ENCODE measurements at places on chromosomes 7 and 10. TPM values are rescaled to one million over a fixed set of nuclear protein-coding genes. Genes with fewer than 3 reads are reported as not detected.

DNA sequence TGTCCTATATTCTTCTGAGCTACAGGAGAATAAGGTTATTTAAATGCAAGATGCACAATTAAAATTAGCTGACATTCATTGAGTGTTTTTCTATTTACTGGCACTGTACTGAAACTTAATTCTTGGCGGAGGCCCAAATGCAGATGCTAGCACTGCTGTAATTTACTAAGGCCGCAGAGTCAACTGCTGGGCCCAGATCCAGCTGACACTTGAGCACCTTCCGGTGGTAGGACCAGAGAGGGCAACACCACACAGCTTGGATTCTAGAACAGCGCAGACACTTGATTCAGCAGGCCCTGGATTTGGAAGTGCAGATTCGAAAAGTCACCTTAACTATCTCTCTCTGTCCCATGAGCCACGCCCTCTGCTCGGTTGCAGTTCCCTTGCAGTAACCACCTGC is 228.6 kb upstream of the TMEM72 start:
- no peak for DNase-seq

DNA sequence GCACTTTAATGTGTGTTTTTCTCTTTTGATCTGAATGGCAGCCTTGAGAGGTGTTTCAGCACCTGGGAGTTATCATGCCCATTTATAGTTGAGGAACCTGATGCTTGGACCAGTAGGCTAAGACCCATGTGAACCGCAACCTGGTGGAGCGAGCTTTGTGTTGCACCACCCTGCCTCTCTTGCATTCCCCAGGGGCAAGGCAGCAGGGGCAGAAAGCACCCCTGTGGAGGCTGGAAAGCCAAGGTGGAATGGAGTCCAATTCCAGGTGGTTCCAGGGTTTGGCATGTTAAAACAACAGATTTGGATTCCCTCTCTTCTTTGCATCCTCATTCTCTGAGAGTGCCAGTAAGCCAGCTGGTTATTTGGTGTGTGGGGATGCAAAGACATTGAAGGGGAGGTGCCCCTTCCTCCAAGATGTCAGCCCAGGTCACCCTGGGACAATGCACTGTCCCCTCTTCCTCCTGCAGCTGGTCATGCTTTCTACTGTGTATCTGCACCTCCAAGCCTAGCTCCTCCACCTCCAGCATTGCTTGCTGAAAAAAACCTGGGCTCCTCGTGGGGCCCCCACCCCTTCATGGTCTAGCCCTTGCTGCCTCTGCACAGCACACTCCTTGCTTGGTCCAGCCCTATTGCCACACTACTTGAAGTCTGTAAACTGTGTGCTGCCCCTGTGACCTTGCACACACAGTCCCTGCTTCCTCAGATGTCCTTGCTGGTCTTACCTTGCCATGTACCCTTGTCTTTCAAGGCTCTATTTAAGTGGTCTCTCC is 5.6 kb upstream of the CDH23 start:
- DNase-seq: no peak

DNA sequence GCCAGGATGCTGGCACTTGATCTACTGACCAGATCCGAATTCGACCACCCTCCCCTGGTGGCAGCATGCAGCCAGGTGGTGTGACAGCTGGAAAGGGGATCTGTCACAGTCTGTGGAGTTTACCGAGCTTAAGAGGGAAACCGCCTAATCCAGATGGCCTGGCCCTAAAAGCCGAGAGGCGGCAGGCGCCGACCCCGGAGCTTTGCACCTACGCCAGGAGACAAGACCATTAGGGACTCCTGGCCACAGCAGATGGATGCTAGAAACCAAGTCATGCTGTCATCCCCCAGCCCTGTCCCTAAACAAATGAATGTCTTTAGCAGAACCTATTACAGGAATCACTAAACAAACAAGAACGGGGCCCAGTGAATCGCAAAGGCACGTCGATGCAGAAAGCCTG is 27.7 kb downstream of the RCC1L start:
- DNase-seq: no peak

DNA sequence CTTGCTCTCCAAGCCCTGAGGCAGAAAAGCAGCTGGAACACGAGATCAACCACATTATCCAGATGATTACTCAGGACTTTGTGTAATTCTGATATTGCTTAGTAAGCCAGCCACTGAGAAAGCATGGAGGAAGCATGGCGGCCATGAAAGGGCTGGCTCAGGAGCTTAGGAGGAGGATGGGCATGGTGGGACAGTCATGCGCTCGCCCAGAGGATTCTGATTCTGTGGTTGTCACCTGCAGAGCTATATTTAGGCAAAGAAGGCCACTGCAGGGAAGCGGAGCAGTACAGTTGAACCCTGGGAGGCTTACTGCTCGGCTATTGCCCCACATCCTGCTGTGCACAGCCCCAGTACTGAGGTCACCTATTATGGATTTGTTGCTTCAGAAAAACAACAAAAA is 128.8 kb upstream of the DNAJB12 start:
- no peak for DNase-seq

Gene CRHR2
- total RNA-seq: not detected
